ENCODE measurements at places on chromosomes 1 and 21.
A peak's percentile ranks its signal among the peaks of the same experiment; 100 is the strongest.

DNA sequence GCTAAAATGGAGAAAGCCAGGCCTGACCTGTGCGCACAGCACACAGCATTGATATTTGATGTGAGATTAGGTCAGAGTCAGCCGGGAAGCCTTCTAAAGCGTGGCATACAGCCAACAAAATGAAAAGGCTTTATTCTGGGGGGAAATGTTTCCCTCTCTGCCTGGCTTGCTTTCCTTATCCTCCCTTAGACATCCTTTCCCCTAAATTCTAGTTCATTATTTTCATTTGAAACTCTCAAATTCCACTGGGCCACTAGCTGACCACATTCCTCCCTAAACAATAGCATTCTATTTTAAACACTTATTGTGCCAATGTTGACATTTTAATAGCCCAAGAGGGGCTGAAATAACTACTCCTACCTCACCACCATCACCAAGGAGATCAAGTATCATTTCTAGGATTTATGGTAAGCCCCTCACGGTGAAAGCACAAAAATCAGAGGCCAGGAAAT lies 49.4 kb downstream of the LEPR start:
- DNase-seq = no peak

DNA sequence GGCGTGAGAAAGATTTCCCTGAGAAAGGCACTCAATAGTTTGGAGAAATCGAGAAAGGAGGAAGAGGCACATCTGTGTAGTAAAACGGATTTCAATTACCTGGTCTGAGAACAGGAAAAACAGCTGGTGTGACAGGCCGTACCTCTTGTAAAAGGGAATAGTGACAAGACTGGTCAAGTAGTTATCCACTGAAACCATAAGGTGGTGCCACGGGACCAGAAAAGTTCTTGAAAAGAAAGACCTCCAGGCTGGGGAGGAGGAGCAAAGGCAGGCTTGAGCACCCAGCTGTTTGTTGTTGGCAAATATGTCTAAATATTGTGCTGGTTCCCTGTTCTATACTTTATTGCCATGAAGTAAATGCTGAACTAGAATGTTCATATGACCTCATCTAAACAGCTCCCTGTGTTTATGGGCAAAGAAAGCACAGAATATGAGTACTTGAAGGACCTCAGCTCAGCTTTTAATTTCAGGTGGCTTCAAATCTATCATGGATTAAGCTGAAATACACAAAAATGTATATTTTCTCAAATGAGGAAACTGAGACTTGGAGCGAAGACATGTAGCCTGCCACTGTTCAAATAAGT lies 4.0 kb downstream of the HAO2 start:
- DNase-seq = no peak

GRCh38 chr1:85576642-85577418 lies 3.7 kb upstream of the CCN1 start:
- no peak for DNase-seq

- DNase-seq = no peak
Measured at GRCh38 chr1:199931666-199932377, 95.7 kb upstream of the NR5A2 start.

- DNase-seq = no peak
Measured at GRCh38 chr1:8567146-8567545, 249.2 kb downstream of the SLC45A1 start.

DNA sequence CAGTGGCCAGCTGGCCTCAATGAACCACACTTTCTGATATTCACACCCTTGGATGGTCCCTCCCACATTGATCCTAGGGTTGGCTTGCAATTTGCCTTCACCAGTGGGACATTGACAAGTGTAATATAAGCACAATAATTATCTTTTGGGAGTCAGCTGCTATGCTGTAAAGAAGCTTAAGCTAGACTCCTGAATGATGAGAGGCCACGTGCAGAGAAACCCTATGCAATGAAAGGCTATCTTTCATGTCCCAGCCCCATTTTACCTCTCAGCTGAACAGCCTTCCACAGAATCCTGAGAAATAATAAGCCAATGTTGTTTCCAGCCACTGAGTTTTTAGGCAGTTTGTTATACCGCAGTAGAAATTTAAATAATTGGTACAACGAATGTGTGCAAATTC lies 11.1 kb upstream of the C8A start:
- no peak for DNase-seq

DNA sequence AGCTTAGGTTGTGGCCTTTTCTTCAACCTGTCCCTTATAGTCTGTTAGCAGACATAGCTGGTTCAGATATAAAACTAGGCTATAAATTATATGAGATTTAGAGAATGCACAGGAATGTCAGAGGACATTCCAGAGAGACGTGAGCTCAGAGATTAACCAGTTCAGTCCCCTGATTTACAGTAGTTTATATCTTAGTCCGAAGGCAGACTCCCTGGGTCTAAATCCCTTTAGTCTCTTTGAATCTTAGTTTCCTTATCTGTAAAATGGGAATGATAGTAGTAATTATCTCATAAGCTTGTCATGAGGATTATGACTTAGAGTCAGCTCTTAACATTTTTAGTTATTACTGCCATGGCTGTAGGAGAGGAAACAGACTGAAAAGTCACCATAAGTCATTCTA lies 45.5 kb upstream of the PLXNA2 start:
- DNase-seq = no peak

DNA sequence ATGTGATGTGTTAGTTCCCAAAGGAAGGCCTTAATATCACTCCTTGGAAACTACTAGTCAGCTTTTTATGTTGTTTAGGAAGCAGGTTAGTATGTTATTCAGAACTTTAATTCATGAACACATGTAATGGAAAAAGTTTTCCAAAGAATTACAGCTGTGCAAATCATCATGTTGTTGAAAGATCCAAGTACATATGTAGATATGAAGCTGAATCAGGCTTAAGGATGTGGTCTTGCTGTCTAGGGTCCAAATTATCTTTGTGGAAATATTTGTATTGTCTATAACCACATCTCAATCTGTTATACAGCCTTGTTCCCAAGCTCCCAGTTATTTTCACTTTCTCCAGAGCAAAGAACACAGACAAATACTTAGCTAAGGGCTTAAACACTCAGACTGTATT lies 231.6 kb downstream of the TPR start:
- no peak for DNase-seq

DNA sequence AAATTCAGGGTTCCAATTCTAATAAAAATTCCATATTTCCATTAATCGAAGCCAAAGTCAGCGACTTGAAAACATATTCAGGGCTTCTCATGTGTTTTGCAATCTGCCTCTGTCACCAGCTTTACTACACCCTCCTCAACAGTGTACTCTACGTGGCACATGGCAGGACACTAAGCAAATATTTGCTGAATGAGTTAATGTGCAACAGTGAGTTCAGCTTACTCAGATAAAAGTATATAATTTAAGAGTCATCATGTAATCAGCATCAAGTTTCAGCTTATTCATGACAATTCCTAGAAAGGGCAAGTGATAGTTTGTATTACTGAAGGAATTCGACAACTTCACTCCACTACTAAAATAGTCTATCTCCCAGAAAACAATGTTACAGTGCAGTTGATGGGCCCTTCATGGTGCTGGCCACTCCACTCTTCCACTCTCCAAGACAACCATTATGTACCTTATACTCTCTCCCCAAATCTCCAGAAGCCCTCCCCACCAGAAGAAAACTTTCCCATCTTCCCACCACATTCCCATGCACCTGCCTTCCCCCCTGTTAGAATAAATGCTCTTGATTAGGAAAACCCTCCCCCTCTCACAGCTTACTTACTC lies 97.3 kb downstream of the TTLL7 start:
- no peak for DNase-seq

GRCh38 chr1:50181027-50181663 lies 72.4 kb downstream of the ELAVL4 start:
- DNase-seq = no peak

GRCh38 chr1:214331827-214332423 lies 51.0 kb downstream of the SMYD2 start:
- DNase-seq = peak; percentile 3

DNA sequence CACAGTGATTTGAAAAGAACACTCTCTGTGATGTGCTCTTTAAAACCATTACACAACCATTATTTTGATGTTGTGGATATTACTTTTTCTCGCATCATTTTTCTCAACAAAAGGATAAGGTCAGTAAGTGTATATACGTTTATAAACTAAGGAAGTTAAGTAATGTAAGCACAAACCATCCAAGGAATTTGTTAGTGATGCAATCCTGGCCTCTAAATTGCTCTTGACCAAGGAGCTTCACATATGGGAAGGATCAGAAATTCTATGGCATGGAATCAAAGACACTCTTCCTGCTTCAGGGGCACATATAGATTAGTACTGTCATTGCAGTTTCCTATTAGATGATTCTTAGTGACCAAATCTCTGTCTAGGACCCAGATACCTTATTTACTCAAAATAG lies 3.6 kb upstream of the PPP2R5A start:
- no peak for DNase-seq

- no peak for DNase-seq
Measured at GRCh38 chr1:62245201-62245600, 50.6 kb downstream of the L1TD1 start.

GRCh38 chr1:44613941-44614340 lies 60.3 kb downstream of the TMEM53 start:
- no peak for DNase-seq

DNA sequence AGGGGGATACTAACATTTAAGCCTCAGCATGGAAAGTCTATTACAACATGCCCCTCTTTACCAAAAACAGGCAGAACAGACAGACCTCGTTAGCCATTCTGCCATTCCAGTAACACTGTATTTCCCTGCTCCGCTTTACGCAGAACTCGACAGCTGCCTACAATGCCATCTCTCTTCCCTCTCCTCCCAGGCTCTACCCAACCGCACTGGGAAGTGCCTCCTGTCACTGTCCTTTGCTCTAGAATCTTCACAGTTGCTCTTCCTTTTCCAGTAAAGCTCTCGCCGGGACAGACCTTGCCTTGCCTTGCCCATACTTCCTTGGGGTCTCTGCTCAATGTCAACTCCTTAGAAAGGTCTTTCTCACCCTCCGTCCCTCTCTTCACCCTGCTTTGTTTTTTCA lies 22.8 kb downstream of the COA6 start:
- DNase-seq = no peak

DNA sequence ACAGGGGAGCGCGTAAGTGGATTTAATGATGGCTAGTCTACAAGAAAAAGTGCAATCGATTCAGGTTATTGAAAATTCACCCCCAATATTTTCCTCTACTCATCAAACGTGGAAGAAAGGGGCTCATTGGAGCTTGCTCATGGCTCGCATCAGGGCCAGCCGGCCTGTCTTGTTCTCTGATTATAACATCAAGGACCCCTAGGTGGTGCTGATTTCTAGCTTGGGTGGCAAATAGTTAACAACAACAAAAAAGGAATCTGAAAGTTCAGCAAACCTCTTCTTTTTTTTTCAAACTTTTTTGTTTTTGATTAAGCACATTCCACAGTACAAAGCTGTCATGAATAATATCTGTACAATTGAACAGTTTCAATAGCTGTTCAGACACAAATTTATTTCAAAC lies 35.8 kb upstream of the SOD1 start:
- no peak for DNase-seq

- DNase-seq = no peak
Measured at GRCh38 chr1:221697923-221698425, 43.9 kb downstream of the DUSP10 start.

DNA sequence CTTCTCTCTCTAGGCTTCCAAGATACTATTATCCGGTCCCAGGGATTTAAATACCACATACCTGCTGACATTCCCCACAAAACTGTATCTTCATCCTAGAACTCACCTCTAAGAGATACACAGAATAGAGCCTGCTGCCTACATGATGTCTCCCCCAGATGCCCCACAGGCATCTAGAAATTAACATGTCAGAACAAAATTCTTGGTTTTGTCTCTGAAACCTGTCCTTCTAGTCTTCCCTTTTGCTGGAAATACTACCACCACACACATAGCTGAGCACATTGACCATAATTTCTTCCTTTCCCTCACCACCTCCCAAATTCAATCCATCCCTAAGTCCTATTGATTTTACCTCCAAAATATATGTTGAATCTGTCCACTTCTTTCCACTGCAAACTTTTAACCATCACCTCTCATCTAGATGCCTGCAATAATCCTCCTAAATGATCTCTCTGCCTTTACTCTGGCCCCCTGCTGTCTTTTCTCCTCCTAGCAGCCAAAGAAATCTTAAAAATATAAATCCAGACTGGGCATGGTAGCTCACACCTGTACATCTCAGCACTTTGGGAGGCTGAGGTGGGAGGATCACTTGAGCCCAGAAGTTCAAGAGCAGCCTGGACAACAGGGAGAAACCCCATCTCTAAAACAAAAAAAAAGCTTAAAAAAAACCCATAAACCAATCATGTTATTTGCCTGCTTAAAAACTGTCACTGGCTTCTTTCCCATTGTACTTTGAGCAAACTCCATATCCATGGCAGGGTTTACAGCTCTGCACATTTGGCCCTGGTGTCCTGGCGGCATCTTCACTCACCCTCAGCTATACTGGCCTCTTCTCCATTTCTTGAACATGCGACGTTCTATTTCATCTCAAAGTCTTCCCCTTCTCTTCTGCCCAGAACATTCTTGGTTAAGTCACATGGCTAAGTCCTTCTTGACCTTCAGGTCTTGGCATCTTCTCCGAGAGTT lies 6.2 kb upstream of the FAM76A start:
- DNase-seq = no peak

GRCh38 chr1:4626061-4626460 lies 28.3 kb upstream of the AJAP1 start:
- DNase-seq = no peak

DNA sequence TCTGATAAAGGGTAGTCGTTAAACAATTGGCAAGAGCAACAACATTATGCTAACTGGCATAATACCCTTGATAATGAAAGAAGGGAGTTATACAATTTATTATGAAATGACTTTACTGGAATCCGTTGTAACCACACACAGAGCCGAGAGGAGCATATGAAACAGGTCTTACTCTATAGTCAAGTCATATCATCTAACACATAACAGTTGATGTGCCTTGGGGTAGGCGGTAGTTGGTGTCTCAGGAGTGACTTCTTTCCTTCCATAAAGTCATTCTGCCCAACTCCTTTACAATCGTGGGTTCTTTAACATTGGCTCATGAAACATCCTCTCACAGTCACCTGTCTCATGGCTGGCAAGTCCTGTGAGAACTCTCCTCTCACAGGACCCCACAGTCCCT lies 225.2 kb downstream of the LTN1 start:
- no peak for DNase-seq

DNA sequence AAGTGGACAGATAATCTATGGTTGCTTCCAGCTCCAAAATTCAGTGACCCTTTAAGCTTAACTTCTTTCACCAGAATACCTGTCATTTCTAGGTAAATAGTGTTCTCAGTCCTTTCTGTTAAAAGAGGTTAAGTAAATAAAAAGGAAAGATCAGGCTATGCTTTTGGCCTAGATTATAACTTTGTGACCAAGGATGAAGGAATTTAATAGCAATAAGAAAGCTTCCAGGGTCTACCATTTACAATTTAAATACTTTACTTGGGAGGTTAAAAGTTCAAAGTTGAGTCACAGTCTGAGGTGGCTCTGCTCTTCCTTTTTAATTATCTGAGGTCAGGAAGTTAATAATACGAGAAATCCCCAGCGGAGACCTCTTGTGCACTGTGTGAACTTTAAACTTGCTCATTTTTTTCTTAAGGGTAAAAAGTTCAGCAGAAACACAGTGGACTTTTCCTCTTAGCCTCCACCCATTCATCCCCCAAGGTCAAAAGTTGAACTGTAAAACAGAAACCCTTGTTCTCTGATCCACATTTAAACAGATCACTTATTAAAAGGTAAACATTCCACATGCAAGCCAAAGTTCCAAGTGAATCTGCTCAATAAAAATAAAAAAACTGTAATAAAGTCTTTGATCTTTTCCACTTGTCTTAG lies 187.1 kb downstream of the NRIP1 start:
- DNase-seq = no peak

GRCh38 chr1:227415115-227415790 lies 97.0 kb upstream of the CDC42BPA start:
- no peak for DNase-seq

GRCh38 chr1:235892734-235893413 lies 26.2 kb upstream of the LYST start:
- no peak for DNase-seq

Data from activated naive CD4-positive, alpha-beta T cell (primary cell).